NB4 (cell line): ENCODE measurements at places on chromosomes 11 and 22.
A peak's percentile ranks its signal among the peaks of the same experiment; 100 is the strongest.

DNA sequence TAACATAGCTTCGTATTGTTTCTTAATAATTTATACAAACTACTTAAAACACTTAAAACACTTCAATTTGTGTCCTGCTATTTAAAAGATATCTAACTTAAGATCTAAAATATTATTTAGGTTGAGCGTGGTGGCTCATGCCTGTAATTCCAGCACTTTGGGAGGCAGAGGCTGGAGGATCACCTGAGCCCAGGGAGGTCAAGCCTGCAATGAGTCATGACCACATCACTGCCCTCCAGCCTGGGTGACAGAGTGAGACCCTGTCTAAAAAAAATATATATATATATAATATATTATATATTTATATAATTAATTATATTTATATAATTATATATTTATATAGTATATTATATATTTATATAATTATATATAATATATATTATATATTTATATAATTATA, 4.2 kb upstream of the CTR9 start:
- no peak for DNase-seq

- DNase-seq, result peak; percentile 80
Observed at GRCh38 chr11:128548649-128549255, 38.6 kb downstream of the ETS1 start.

DNA sequence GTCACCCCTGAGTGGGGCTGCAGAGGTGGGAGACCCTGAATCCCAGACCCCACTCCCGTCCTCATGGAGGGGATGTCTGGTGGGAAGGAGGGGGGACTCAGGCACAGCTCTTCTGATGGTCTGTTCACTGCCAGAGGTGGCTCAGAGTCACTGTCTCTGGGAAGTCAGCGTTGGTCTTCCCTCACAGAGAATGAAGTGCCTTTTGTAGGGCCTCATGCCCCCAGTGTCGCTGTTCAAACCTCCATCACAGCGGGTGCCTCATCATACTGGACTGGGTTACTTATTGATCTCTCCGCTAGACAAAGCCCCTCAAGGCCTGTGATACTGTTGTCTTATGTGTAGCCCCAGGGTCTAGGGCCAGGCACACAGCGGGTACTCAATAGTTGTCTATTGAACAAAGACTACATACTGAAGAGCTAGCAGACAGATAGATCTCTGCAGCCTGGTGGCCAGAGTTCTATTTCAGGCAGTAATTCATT, 41.3 kb downstream of the CD6 start:
- DNase-seq, result no peak

- DNase-seq, result no peak
Observed at GRCh38 chr11:57073128-57073527, 84.4 kb downstream of the OR5AK2 start.

GRCh38 chr11:122665861-122666260, 10.3 kb downstream of the UBASH3B start:
- DNase-seq, result no peak

DNA sequence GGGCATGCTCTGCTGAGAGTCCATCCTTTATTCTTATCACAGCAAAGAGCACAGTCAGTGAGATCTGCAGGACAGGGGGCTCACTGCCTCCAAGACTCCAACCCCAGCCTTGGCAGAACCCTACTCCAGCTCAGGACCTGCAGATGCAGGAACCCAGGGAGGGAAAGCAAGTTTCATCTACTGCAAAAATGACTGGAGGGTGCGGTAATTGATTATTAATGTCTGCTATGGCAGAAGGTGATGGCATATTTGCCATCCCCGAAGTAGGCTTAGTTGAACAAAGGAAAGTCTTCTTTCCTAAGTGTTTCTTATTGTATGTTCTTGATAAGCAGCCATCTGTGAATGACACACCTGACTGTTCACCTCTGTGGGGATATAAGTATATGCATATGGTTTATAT, 9.2 kb downstream of the SCUBE1 start:
- no peak for DNase-seq

DNA sequence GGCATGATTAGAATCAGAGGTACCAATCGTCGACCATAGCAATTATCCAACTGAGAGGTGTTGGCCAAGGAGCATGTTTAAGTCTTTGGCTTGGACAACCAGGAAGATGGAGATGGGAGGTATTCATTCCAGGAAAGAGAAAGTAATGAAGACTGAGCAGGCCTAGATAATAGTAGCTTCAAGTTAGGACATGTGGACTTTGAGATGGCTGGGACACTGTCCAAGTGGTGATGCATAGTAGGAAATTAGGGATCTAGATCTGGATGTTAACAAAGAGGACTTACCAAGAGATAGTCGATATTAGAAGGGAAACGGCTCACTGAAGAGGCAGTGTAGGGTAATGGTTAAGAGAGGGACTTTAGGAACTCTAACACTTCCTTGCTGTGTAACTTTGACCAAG, 266.7 kb downstream of the FAM76B start:
- DNase-seq, result no peak

DNA sequence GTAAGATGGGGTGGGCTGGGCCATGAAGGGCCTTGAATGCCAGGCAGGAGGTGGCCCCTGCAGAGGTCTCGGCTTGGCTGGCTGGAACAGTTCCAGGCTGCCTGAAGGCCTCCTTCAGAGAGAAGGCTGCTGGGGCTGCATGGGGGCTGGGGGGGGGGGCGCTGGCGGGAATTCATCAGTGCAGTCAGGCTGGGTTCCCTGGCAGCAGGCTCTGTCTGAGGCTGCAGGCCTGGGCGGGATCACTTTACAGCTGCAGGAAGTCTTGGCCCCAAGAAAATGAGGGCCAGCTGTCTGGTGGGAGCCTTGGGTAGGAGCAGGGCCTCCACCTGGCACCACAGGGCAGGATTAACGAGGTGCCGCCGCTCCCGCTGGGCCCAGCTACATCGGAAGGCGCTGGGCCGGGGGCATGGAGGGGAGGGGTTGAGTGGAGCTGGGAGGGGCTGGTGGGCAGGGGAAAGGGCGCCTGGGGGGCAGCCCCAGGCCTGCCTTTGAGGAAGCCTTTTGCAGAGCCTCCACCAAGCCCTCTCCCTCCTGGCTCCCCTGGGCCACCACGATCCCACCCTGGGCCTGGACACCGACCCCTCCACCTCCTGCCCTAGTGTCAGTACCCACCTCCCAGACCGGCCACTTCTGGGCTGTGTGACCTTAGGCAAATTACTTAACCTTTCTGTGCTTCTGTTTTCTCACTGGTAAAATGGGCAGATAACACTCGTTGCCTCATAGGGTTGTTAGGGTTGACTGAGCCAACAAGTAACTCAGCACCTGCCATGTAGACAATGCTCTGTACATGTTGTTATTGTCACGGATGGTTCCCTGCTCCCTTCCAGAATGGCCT, 31.0 kb upstream of the HMOX1 start:
- DNase-seq, result no peak

GRCh38 chr11:46386674-46387073, 4.9 kb downstream of the CHRM4 start:
- DNase-seq, result no peak

DNA sequence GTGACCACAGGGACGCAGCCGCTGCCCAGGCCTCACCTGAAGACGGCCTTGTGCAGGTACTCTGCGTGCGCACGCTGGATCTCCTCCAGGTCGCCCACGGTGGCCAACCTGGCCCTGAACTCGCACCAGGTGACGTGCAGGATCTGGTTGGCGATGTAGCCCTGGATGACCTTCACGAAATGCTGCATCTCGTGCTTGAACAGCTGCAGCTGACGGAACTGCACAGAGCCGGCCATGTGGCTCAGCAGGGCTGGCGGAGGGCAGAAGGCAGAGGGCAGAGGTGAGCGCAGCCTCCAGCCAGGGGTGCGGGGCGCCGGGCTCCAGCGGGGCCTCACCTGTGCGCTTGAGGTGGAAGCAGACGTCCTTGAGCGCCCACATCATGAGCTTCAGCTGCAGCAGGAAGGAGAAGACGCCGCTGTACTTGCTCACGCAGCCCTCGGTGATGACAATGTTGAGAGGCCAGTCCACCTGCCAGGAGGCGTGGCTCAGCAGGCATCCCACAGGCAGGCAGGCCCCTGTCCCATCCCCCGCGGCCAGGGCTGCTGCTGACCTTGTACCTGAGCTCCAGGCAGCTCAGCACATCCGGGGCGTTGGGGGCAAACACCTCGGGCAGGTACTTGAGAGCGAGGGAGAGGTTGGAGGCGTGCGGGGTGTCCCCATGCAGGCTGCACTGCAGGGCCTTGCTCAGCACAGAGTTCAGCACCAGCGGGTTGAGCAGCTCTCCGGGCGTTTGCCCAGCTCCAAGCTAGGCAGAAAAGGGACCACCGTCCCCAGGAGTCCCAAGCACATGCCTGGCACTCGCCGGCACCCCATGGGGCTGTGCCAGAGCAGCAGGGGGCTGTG, 17.6 kb downstream of the SELENOO start:
- no peak for DNase-seq

GRCh38 chr11:102001657-102002338, 45.4 kb upstream of the CFAP300 start:
- DNase-seq, result no peak

- no peak for DNase-seq
Observed at GRCh38 chr11:9774591-9775397, 110.9 kb downstream of the SWAP70 start.

DNA sequence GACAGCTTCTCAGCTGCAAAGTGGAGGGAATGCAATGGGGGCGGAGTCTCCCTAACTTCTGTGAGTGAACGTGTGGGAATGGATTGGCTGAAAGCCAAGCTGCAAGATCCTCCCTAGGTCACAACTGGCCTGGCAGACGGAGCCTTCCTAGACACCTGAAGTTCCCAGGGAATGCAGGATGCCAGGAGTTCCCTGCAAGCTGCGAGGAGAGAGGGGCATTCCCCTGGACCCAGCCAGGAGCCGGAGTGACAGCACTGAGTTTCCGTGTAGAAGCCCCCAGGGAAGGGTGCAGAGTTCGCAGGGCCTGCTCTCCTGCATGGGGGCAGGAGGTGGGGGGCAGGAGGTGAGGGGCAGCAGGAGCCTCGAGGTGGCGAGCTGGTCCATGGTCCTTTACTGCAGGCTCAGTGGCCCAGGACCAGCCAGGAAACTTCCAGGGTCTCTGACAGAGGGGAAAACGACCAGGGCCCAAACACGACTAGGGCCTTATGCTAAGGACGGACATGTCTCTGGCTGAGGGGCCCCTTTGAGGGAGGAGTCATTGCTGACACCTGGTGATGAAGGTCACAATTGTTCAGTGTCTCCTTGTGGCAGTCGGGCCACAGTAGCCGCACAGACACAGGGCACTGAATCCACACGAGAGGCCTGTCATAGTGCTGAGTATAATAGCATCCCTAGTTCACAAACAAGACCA, 141.4 kb downstream of the FBXO7 start:
- DNase-seq, result no peak

GRCh38 chr11:17986711-17987220, 26.1 kb downstream of the SERGEF start:
- DNase-seq, result no peak

- peak; percentile 32 for DNase-seq
Observed at GRCh38 chr11:17076517-17077239, 789 bp downstream of the RPS13 start.

DNA sequence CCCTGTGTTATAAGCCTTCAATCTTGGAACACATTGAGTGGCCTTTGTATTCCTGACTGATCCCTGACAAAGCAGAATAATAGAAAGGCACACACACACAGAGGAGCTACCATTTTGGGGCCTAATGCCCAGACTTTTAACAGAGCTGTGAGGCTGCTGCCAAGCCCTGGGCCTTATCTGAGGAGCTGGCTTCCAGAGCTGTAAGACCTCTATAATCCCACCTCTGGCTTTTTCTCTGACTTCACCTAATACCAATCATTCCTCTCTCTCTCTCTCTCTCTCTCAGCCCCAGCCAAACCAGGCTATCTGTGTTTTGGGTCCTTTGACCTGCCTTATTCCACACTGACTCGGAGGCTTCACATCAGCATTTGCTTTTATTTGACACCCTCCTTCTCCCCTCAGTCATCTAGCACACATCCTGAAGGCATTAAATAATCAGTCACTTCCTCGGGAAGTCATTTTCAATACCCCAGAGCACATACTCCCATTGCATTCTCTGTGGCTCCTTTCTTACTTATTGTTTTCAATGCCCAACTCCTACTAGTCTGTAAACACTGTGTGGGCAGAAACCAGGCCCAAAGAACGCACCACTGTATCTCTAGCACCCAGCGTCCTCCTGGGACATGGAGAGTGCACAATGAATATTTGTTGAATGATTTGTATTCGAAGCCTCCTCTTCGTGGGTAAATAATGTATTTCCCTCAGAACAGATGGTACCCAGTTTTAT, 21.2 kb upstream of the TRIM44 start:
- DNase-seq, result no peak

GRCh38 chr11:117796456-117796871, 552 bp downstream of the DSCAML1 start:
- no peak for DNase-seq

DNA sequence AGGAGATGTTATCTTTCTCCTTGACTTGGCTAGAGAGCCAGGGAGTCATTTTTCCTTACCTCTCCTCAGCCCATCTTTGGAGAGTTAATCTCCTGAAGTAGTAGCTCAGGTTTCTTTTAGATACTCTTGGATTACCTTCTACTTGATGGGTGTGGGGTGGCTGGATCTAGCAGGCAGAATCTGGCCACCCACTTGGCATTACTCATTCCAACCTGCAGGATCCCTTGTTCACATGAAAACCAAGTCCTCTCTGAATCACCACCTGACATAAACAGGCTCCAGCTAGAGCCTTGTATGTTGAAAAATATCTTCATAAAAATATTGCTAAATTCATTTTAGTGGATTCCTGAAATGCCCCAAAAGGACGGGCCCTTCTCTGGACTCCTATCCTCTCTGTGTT, 250.6 kb upstream of the PLET1 start:
- no peak for DNase-seq

GRCh38 chr11:91761406-91762025, 463.1 kb upstream of the FAT3 start:
- DNase-seq, result no peak

- no peak for DNase-seq
Observed at GRCh38 chr11:12995188-12995587, 13.9 kb upstream of the RASSF10 start.

DNA sequence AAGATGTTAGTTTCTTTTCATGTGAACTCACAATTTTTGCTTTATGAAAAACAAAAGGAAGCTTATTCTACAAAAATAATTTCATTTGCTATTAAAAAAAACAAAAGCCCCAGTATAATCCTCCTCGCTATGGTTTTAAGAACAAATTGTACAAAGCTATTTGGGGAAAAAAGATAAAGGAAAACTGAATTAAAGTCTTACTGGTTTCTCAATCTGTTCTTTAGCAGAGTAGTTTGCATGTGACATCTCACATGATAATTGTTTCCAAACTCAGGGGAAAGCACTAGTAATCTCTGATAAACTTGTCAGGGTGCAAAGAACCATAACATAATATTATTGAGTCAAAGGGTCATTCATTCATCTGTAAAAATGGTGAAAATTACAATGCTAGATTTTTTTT, 2.9 kb upstream of the DDI1 start:
- no peak for DNase-seq
